Suprapubic skin (tissue), 4 donors: ENCODE measurements at places on chromosomes 6 and 20. TPM values are rescaled to one million over a fixed set of nuclear protein-coding genes. Genes with fewer than 3 reads are reported as not detected.

- peak; percentile 97 for DNase-seq
- H3K27ac ChIP-seq: peak within 1 kb of the TSS; percentile 95
- peak within 1 kb of the TSS; percentile 72 for H3K4me3 ChIP-seq
- peaks cover 7% of the 10 kb centered on the region for H3K4me1 ChIP-seq
Measured at GRCh38 chr6:31271641-31272357, at the start of gene HLA-C. TSS of gene HLA-C (minus strand) at chr6:31272092. CDS start at chr6:31272071, 21 bp downstream.

- peaks cover 8% of the 10 kb centered on the region for H3K27me3 ChIP-seq
- no peaks in the 10 kb centered on the region for H3K4me1 ChIP-seq
- no peaks in the 10 kb centered on the region for H3K36me3 ChIP-seq
- DNase-seq: peak; percentile 82
- H3K27ac ChIP-seq: no peak overlapping the region
- H3K4me3 ChIP-seq: no peak overlapping the region
Measured at GRCh38 chr6:168370310-168370991, 50.9 kb upstream of the DACT2 start.

GRCh38 chr6:203661-204060 lies 88.6 kb upstream of the DUSP22 start:
- no peak for DNase-seq
- no peaks in the 10 kb centered on the region for H3K36me3 ChIP-seq
- H3K27me3 ChIP-seq: peaks cover 2% of the 10 kb centered on the region
- H3K4me3 ChIP-seq: no peak overlapping the region
- H3K27ac ChIP-seq: no peak overlapping the region

GRCh38 chr6:10429638-10430427 lies 15.0 kb upstream of the TFAP2A start:
- peak overlapping the region; percentile 50 for H3K27ac ChIP-seq
- DNase-seq: no peak
- peaks cover 4% of the 10 kb centered on the region for H3K27me3 ChIP-seq
- H3K36me3 ChIP-seq: no peaks in the 10 kb centered on the region

GRCh38 chr6:27096834-27097511 lies 150.5 kb upstream of the PRSS16 start:
- H3K27ac ChIP-seq: no peak overlapping the region
- peak overlapping the region; percentile 50 for H3K4me3 ChIP-seq
- H3K27me3 ChIP-seq: peaks cover 55% of the 10 kb centered on the region
- peaks cover 9% of the 10 kb centered on the region for H3K4me1 ChIP-seq

GRCh38 chr20:49186535-49187329 lies 1.4 kb downstream of the STAU1 start:
- no peaks in the 10 kb centered on the region for H3K27me3 ChIP-seq
- H3K4me3 ChIP-seq: peak overlapping the region; percentile 95
- peaks cover 25% of the 10 kb centered on the region for H3K4me1 ChIP-seq
- DNase-seq: peak; percentile 80

- H3K4me1 ChIP-seq: peaks cover 28% of the 10 kb centered on the region
- no peaks in the 10 kb centered on the region for H3K27me3 ChIP-seq
- H3K4me3 ChIP-seq: no peak overlapping the region
- no peak overlapping the region for H3K27ac ChIP-seq
Measured at GRCh38 chr6:158047127-158047518, 65.5 kb downstream of the SYNJ2 start.

DNA sequence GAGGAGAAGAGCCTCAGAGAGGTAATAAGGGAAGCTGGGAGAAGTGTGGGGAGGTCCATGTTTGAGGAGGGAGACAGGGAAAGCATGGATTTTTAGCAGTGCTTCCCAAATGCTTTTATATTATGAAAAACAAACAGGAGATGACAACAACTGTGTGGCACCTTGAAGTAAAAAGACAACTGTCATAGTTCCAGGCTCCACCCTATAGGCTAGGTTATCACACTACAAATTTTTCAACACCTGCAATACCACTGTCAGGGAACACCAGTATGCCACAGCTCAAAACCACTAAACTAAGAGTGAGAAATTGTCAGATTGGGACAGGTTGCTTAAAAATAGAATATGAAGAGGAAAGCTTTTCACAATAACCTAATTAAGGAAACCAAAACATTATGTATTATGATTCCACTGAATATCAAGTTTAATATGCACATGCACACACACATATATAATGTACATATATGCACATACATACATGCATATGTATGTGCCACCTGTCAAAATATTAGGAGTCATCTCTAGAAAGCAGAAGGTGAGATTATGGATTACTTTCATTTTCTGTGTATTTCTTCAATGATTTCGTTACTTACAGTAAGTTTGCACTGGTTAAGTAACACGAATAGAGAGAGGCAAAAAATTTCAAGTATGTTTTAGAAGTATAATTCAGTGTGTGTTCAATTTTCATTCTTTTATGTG lies 261.2 kb downstream of the PTPRK start:
- H3K4me1 ChIP-seq: no peaks in the 10 kb centered on the region
- no peak overlapping the region for H3K4me3 ChIP-seq
- no peaks in the 10 kb centered on the region for H3K27me3 ChIP-seq
- H3K27ac ChIP-seq: no peak overlapping the region

DNA sequence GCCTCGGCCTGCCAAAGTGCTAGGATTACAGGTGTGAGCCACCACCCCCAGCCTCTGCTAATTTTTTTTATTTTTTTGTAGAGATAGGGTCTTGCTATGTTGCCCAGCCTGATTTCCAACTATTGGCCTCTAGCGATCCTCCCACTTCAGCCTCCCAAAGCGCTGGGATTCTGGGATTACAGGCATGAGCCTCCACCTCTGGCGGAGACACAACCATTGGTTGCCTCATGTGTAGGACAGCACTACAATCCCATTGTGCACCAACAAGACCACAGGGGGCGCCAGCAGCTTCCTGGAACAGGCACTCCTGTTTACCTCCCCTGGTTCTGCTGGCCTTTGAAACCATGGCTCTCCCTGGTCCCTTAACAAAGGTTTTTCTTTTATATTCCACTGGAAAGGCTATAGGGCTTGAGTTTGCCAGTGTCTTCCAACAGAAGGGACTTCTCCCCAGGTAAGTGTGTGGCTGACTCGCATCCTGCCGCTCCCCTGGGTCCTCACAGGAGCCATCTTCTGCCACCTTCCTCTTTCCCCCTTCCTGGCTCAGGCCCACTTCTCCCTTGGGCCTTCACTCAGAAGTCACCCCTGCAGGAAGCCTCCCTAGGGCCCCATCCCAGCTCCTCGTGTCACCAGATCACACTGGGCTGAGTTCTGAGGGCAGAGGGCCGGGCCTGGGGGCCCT lies 39.2 kb upstream of the TLDC2 start:
- H3K4me1 ChIP-seq: peaks cover 47% of the 10 kb centered on the region
- peak overlapping the region; percentile 2 for H3K27ac ChIP-seq
- DNase-seq: no peak
- no peak overlapping the region for H3K4me3 ChIP-seq

DNA sequence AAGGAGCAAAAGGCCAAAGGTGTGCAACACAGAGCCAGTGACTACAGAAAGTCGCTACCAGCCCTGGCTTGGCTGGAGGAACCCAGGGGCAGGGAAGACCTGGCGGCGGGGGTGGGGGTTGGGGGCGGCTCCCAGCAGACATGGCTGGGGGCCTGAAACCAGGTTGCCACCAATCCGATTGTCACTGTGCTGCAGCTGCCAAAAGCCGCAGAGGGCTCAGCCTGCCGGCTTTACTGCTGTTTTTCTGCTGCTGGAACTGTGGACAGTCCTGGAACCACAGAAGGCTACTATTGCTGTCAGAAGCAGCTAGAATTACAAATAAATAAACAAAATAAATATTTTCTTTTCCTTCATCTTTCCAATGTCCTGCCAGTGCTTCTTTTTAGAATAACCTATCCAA lies 25.7 kb upstream of the OGFRL1 start:
- H3K4me1 ChIP-seq: no peaks in the 10 kb centered on the region
- no peak overlapping the region for H3K4me3 ChIP-seq
- H3K36me3 ChIP-seq: no peaks in the 10 kb centered on the region
- H3K27me3 ChIP-seq: no peaks in the 10 kb centered on the region
- no peak for DNase-seq

GRCh38 chr20:41353530-41353929 lies 12.9 kb downstream of the LPIN3 start:
- no peak for DNase-seq
- H3K27ac ChIP-seq: no peak overlapping the region
- no peaks in the 10 kb centered on the region for H3K27me3 ChIP-seq
- no peak overlapping the region for H3K4me3 ChIP-seq
- no peaks in the 10 kb centered on the region for H3K4me1 ChIP-seq

GRCh38 chr6:45880159-45880558 lies 135.5 kb downstream of the CLIC5 start:
- peaks cover 12% of the 10 kb centered on the region for H3K4me1 ChIP-seq
- no peak for DNase-seq

DNA sequence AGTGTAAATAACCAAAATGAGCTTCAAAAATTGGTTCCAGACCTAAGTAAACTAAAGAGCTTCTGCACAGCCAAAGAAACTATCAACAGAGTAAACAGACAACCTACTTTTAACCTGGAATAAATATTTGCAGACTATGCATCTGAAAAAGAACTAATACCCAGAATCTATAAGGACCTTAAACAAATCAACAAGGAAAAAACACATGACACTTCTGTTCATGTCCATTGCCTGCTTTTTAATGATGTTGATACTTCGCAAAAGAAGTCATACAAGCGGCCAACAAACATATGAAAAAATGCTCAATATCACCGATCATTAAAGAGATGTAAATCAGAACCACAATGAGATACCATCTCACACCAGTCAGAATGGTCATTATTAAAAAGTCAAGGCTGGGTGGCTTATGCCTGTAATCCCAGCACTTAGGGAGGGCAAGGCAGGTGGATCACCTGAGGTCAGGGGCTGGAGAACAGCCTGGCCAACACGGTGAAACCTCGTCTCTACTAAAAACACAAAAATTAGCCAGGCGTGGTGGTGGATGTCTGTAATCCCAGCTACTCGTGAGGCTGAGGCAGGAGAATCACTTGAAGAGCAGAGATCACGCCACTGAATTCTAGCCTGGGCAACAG lies 42.5 kb upstream of the DST start:
- no peak overlapping the region for H3K4me3 ChIP-seq
- DNase-seq: no peak
- H3K36me3 ChIP-seq: no peaks in the 10 kb centered on the region
- peak overlapping the region; percentile 73 for H3K27ac ChIP-seq

- H3K36me3 ChIP-seq: no peaks in the 10 kb centered on the region
- H3K27me3 ChIP-seq: peaks cover 20% of the 10 kb centered on the region
- H3K27ac ChIP-seq: no peak overlapping the region
- DNase-seq: peak; percentile 17
- peaks cover 5% of the 10 kb centered on the region for H3K4me1 ChIP-seq
Measured at GRCh38 chr20:58143531-58143930, 84.9 kb downstream of the ANKRD60 start.

GRCh38 chr6:157024745-157025144 lies 247.6 kb downstream of the ARID1B start:
- H3K27ac ChIP-seq: peak overlapping the region; percentile 99
- no peaks in the 10 kb centered on the region for H3K36me3 ChIP-seq
- H3K27me3 ChIP-seq: no peaks in the 10 kb centered on the region
- H3K4me1 ChIP-seq: peaks cover 31% of the 10 kb centered on the region
- DNase-seq: no peak

DNA sequence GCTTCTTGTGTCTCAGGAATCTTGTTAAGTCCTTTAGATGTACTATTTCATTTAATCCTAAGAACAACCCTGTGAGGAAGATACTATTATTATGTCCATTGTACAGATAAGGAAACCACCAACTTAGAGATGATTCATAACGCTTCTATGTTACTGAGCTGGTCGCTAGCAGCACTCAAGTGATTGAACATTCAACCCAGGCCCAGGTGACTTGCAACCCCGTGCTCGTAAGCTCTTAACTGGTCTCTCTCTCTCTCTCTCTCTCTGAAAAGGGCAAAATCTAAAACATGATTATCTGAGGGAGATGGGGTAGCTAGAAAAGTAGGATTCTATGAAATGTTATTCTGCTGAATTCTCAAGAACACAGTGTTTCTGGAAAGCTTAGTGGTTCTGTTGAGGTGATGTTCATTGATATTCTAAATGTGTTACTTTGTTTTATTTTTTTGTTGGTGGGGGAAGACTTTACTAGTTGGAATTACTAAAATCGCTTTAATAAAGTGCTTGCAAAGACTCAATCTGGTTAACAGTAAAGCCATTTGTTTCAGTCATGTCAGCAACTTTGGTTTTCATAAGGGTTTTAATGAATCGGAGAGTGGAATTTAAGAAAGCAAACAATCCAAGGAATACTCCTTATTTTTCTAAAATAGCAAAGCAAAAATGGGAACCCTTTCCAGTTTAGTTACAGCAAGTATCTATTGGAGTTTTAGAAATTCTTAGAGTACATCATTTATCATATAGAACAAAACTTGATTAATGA lies 265.0 kb upstream of the TAB2 start:
- no peak for DNase-seq
- no peaks in the 10 kb centered on the region for H3K27me3 ChIP-seq
- H3K4me3 ChIP-seq: no peak overlapping the region
- H3K36me3 ChIP-seq: no peaks in the 10 kb centered on the region
- H3K4me1 ChIP-seq: no peaks in the 10 kb centered on the region

TRIM40 gene
- total RNA-seq: not detected

ADISSP gene
- 20.3 TPM for total RNA-seq

SERPINB6 gene
- total RNA-seq: 36.0 TPM

TCF21 gene
- total RNA-seq: not detected

C20orf141 gene
- not detected for total RNA-seq

HRH3 gene
- not detected for total RNA-seq

KCNK16 gene
- not detected for total RNA-seq

BEND6 gene
- total RNA-seq: not detected

PTPRT gene
- total RNA-seq: 2.5 TPM

ARFGEF3 gene
- 20.6 TPM for total RNA-seq

OR2H1 gene
- not detected for total RNA-seq

EYA4 gene
- total RNA-seq: not detected
